ENCODE measurements at places on chromosomes 11 and 22.

DNA sequence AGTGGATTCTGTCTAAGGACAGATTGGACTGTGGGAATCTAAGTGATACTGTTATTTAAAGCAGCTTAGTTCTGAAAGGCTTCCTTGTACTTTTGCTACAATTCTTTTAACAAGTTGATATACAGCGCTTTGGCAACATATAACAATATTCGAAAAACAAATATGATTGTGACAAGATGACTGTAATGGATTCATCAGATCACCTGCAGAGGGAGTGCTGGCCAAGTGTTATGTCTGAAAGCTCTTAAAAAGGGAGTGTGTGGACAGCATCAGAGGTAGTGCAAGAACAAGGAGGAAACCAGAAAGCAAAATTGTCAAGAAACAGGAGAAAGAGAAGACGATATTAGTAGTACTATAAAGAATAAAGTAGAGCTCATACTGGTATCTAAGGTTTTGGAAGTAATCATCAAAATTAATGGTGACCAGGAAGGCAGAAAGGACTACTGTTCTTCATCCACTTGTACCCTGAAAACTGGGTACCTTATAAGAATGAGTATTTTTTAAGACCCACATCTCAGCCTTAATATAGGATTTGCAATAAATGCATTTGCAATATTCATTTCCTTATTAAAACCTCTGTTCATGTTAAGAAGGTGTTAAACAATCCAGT, 1112.0 kb upstream of the CCDC90B start:
- DNase-seq = no peak

GRCh38 chr11:12540913-12541582, 133.2 kb upstream of the TEAD1 start:
- DNase-seq = peak; percentile 44

GRCh38 chr11:86589856-86590589, 82.4 kb downstream of the ME3 start:
- no peak for DNase-seq

DNA sequence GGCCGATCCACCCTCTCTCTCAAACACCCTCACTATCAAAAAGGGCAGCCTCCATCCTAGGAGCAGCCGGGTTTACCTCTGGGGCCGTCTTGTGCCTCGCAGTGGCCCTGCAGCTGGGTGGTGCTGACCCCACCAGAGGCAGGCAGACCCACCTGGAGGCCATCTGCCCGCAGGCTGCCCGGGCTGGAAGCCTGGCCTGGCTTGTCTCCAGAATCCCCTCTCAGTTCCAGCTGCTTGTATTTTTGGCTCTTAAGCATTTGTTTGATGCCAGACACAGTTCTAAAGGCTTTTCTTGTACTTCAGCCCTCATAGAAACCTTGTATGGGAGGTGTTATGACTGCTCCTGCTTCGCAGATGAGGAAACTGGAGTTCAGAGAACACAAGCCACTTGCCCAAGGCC, 4.2 kb upstream of the NFAM1 start:
- no peak for DNase-seq

- no peak for DNase-seq
Observed at GRCh38 chr11:35355102-35355749, 64.1 kb downstream of the SLC1A2 start.

DNA sequence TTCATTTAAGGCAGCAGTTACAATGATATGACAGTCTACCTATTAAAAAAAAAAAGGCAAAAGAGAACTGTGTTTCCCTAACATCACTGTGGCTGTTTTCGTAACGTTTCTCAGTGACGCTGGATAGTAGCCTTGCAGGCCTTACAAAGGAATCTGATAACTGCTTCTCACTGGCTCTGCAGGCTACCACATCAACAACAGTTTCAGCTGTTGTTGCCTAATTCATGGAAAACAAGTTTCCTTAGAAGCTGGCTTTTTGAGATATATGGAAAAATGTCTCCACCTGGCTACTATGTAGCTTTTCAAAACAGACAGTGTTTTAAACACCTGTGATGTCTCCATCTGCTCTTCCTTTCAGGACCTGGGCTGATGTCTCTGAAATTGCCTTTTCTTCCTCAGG, 3.8 kb downstream of the OR51V1 start:
- DNase-seq = no peak

DNA sequence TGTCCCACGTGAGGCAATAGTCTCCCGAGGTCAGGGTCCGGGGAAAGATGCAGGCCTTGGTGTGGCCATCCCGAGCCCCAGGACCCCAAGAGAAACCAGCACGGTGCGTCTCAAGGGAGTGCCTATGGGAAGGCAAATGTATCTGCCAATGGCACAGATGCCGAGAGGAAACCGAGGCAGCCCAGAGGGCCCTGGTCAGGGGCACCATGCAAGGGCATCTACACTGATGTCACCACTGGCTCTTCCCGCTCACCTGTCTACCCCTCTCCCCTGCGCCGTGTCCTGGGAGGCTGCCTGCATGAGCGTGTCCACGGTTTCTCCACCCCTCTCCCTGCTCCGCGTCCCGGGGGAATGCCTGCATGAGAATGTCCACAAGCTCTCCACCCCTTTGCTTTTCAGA, 1318.8 kb downstream of the TBC1D22A start:
- DNase-seq = no peak

DNA sequence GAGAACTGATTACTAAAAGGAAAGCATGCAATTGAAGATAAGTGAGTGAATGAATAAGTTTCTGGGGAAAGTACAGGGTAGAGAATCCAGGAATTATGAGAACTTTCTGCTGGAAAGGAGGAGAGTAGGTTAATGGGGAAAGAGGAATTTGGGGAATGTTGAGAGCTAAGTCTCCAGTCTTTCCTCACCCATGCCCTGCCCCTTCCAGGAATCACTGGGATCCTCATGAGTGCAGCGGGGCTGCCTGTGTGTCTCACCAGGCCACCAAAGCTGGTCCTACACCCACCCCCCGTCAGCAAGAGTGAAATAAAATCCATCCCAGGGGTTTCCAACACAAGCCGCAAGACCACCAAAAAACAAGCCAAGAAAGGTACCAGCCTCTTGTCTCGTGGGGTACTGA, 17.0 kb downstream of the DTX4 start:
- DNase-seq = no peak

DNA sequence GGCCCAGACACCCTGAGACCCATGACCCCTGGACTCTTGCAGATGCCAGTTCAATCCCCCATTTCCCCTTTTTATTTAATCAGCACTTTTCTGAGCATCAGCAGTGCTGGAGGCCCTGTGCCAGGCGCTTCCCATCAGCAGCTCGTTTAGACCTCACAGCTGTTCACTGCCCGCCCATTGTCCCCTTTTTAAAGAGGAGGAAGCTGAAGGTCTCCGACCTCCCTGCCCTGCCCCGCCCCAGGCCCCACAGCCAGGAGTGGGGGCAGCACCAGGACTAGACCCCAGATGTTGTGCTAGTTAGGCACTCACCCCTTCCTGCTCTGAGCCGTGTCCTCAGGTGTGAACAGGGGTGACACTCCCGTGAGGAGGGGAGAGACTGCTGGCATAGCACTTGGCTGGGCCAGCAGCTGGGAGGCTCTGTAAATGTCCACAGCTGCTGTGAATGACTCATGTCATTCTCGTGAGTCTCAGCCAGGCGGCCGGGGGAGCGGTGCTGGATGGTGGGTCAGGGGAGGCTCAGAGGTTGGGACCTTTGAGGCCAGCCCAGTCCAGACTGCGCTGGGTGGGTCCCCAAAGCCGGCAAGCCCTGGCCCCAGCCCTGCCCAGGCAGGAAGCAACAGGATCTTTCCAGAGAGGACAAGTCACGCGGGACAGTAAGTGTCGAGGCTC, 19.9 kb downstream of the EMID1 start:
- DNase-seq = peak; percentile 72

GRCh38 chr11:8767466-8768142, 85.0 kb downstream of the RPL27A start:
- DNase-seq = no peak

DNA sequence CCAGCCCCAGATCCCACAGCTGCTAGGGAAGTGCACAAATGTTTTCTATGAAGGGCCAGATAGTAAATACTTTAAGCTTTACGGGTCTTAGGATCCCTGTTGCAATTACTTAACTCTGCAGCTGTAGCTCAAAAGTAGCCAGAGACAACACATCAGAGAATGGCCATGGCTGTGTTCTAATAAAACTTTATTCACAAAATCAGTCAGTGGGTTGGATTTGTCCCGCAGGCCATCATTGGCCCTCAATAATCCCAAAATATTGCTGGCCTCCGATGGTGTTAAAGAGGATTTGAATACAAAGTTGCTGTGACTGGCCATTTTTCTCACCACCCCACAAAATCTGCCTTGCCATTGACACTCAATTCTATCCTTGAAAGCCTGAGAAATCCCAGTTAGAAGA, 49.6 kb downstream of the ISX start:
- DNase-seq = no peak

- no peak for DNase-seq
Observed at GRCh38 chr11:127063241-127063640, 62.7 kb upstream of the KIRREL3 start.

GRCh38 chr11:8091721-8092120, 10.7 kb downstream of the TUB start:
- no peak for DNase-seq

Measured in left hindlimb (tissue), 1 donor.